Fibroblast of skin of back (primary cell): ENCODE measurements at places on chromosomes 16 and 17.

DNA sequence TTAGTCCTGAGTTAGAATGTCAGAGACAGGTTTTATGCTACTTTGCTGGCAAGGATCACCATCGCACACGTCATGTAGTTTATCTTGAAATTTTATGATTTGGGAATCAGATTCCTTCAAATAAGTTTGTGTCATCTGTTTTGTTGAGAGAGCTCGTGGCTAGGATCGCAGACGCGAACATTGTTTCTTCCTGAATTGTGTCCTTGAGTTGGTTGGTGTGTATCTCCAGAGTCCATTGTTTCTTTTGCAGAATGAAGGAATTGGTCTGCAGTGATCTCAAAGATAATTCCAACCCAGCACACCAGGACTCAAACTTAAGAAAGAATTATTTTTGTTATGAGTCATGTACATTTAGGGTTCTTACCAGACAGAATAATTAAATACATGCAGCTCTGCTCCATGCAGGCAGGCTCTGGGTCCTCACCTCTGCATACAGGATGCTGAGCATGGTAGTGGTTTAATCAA is 51.6 kb downstream of the PRKCA start:
- peak; percentile 83 for DNase-seq

- DNase-seq: no peak
These were observed 44.9 kb upstream of the PIK3R6 start for GRCh38 chr17:8912084-8912981.

DNA sequence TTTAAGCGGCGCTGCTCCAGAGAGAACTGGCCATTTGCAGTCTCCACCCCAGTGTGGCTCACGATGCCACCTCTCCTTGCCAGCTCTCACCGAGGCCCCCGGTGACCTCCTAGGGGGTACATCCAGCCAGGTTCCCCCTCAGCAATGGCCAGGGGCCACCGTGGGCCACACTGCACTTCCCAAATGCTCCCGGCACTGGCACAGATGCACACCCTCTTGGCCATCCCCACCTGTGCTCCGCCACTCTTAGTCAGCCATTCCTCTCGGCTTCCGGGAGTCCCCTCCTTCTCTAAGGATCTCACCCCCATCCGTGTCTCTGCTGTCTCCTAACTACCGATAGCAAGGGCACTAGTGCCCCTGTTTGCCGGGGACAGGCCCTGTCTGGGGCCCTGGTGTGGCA is 25.8 kb downstream of the MLYCD start:
- no peak for DNase-seq

DNA sequence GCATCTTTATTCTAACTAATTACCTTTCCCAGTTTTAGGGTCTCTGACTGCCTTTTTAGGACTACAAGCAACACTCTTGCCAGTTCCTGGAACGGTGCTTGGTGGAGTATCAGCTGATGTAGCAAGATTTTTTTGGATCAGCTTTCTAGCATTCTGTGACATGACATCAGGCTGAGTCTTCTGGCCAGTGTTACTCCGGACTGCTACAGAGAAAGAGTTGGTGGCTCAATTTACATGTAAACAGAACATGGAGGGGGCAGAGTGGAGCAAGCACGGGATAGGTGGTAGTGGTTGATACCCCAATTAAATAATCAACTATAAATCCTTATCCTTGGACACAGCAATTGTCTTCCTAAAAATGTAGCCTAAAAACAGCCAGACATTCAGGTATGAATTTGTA is 10.6 kb upstream of the ARL6IP1 start:
- DNase-seq: no peak

- DNase-seq: no peak
These were observed 36.5 kb upstream of the ADGRG1 start for GRCh38 chr16:57591870-57592485.
